ENCODE measurements at places on chromosomes 3 and 15. TPM values are rescaled to one million over a fixed set of nuclear protein-coding genes. Genes with fewer than 3 reads are reported as not detected.
A peak's percentile ranks its signal among the peaks of the same experiment; 100 is the strongest.

DNA sequence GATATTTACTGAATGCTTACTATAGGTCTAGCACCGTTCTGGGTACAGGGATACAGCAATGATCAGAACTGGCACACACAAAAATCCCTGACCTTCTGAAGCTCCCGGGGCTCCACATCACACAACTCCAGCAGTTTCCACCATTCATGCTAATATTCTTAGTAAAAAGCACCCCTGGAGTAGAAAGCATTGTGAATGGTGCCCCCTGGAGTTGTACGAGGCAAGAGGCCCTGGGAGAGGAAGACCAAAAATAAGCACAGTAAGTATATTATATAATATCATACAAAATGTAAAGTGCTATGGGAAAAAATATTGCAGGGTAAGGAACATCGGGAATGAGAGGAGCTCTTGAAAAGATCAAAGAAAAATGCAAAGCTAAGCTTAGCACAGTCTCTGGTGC is 790 bp upstream of the SRGAP3 start:
- H3K4me1 ChIP-seq: peaks cover 23% of the 10 kb centered on the region
- H3K36me3 ChIP-seq: no peaks in the 10 kb centered on the region
- peak overlapping the region; percentile 48 for H3K27ac ChIP-seq
- no peak for DNase-seq

- no peaks in the 10 kb centered on the region for H3K36me3 ChIP-seq
- H3K27ac ChIP-seq: no peak overlapping the region
- DNase-seq: peak; percentile 49
- no peak overlapping the region for H3K4me3 ChIP-seq
- H3K4me1 ChIP-seq: peaks cover 31% of the 10 kb centered on the region
These were observed 27.2 kb upstream of the TNFSF10 start for GRCh38 chr3:172550347-172550943.

DNA sequence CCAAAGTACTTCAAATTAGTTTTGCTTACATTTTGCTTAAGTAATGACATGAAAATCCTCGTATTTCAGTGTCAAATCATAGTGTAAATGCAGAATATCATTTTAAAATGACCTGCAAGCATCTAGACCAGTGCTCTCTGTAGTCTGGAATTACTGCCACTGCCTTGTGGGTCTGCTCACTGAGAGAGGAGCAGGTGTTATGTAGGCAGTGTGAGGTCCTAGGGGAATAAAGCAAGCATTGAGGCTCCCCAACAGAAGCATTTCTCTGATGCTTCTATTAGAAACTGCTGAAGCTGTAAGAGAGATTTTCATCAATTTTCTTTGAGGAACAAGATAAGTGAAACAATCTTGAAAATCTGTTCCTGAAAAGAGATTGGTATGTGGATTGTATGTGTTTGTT is 253.2 kb downstream of the BBX start:
- H3K4me1 ChIP-seq: no peaks in the 10 kb centered on the region
- no peak overlapping the region for H3K4me3 ChIP-seq
- no peaks in the 10 kb centered on the region for H3K27me3 ChIP-seq
- no peak for DNase-seq
- H3K36me3 ChIP-seq: peaks cover 21% of the 10 kb centered on the region

GRCh38 chr15:63724760-63725159 is 109.0 kb downstream of the HERC1 start:
- no peak overlapping the region for H3K27ac ChIP-seq
- no peaks in the 10 kb centered on the region for H3K4me1 ChIP-seq
- no peak overlapping the region for H3K4me3 ChIP-seq
- no peaks in the 10 kb centered on the region for H3K27me3 ChIP-seq

DNA sequence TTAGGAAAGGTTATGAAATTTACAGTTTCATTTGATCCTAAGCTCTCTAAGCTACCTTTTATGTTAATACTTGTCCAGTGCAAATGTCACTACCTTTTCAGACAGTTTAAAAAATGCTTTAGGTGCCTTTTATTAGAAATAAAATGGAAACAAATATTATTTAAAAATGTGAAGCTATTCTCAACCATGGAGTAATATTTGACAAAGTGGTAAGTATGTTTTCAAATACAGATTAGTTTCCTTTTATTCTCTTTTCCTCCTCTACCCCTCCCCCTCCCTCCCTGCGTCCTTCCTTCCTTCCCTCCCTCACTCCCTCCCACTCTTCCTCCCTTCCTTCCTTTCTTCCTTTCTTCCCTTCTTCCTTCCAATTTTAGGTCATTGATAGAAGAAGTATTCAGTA is 6.3 kb downstream of the LRRC3B start:
- H3K36me3 ChIP-seq: no peaks in the 10 kb centered on the region
- no peak overlapping the region for H3K27ac ChIP-seq
- H3K4me1 ChIP-seq: no peaks in the 10 kb centered on the region
- no peaks in the 10 kb centered on the region for H3K27me3 ChIP-seq
- H3K4me3 ChIP-seq: no peak overlapping the region
- DNase-seq: no peak

GRCh38 chr3:104323226-104323625 is 1043.5 kb upstream of the ALCAM start:
- H3K36me3 ChIP-seq: no peaks in the 10 kb centered on the region
- H3K4me3 ChIP-seq: no peak overlapping the region
- no peak overlapping the region for H3K27ac ChIP-seq
- H3K27me3 ChIP-seq: no peaks in the 10 kb centered on the region
- DNase-seq: no peak

- peak overlapping the region; percentile 30 for H3K27ac ChIP-seq
- no peaks in the 10 kb centered on the region for H3K27me3 ChIP-seq
- no peak overlapping the region for H3K4me3 ChIP-seq
These were observed 42.2 kb downstream of the ZNF609 start for GRCh38 chr15:64502551-64502950.

- no peaks in the 10 kb centered on the region for H3K4me1 ChIP-seq
- no peak overlapping the region for H3K27ac ChIP-seq
- no peak for DNase-seq
- no peaks in the 10 kb centered on the region for H3K36me3 ChIP-seq
- no peak overlapping the region for H3K4me3 ChIP-seq
These were observed 627.1 kb downstream of the ROBO1 start for GRCh38 chr3:79140708-79141107.

The LRRN1 gene
- not detected for polyA plus RNA-seq

The FBXL2 gene
- polyA plus RNA-seq: not detected

The ZBTB20 gene
- 3.2 TPM for polyA plus RNA-seq

The P2RY13 gene
- polyA plus RNA-seq: 45.6 TPM
